Renal cortex interstitium (tissue), 15 donors: ENCODE measurements at places on chromosomes 6 and 20. TPM values are rescaled to one million over a fixed set of nuclear protein-coding genes. Genes with fewer than 3 reads are reported as not detected.

DNA sequence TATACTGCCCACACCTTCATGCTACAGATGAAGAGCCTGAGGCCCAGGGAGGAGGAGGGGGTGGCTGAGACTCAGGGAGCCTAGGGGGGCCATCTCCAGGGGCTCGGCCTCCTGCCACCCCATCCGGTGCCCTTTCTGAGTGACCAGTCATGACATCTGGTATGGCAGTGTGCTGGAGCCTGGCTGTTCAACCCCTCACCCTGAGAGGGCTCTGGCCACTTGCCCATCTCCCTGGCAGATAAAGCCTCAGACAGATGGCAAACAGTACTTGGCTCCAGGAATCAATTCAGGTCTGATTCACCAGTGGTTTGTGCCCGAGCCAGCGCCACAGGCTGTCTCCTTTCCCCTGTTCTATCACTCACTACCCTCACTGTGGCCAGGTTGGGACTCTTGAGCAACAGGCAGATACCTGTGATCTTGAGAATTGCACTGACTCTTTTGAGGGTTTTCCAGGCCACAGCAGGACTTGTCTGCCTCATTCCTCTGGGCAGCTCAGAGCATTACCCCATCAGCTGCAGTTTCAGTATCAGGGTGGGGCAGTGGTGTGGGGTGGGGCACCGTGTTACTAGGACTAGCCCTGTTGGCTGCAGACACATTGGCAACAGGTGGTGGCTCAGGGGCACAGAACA is 22.8 kb downstream of the SRSF3 start:
- DNase-seq, result no peak

- DNase-seq, result no peak
Observed at GRCh38 chr6:74626288-74626687, 579.6 kb downstream of the COL12A1 start.

GRCh38 chr6:112043032-112044007 is 10.6 kb upstream of the CCN6 start:
- DNase-seq, result peak; percentile 86

The LAMA5 gene
- polyA plus RNA-seq, result 167 TPM

GRCh38 chr6:72321788-72322187 is 300.1 kb upstream of the KCNQ5 start:
- DNase-seq, result no peak

DNA sequence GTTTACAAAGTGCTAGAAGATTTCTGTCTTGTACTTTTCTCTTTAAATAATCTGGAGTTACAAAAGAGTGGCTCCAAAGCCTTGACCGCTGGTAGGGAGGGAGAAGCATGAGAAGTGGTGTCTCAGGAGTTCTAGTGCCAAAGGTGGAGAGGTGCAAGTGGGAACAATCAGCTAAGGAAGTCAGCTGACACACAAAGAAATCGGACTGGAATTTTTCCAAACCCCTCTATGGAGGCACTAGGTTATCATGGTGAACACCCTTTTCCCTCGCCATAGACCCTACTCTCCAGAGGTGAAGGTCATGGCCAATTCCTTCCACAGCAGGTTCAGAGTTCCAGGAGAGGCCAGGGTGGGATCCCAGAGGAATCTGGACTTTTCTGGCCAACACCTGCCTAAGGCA is 14.8 kb downstream of the PLAGL2 start:
- DNase-seq, result no peak

The ZSCAN31 gene
- 9.9 TPM for polyA plus RNA-seq

The KATNA1 gene
- 30.3 TPM for polyA plus RNA-seq

- DNase-seq, result no peak
Observed at GRCh38 chr20:63382551-63383300, 21.6 kb upstream of the CHRNA4 start.

DNA sequence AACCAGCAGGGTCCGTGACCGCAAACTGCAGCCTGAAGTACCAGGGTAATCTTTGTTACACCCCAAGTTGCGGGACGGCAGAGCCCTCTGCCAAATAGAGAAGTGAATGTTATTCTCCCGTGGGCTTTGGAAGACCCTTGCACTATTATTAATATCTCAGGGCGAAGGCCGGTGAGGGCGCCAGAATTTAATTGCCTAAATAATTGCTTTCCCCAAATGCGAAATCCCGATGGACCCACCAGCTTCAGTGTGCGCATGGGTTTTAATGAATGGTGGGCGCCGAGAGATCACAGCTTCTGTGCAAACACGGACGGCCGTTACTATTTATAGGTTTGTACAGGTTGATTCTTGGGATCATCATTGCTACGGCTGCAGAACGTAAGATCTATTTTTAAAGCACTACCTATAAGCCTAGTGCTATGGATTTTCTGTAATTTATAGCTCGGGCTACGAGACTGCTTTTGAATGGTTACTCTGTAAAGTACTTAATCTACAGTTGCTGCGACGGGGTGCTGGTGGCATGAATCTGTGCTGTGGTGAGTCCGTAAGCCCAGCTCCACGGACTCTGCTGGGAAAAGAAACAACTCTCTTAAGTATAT is 15.2 kb upstream of the PHACTR3 start:
- no peak for DNase-seq

DNA sequence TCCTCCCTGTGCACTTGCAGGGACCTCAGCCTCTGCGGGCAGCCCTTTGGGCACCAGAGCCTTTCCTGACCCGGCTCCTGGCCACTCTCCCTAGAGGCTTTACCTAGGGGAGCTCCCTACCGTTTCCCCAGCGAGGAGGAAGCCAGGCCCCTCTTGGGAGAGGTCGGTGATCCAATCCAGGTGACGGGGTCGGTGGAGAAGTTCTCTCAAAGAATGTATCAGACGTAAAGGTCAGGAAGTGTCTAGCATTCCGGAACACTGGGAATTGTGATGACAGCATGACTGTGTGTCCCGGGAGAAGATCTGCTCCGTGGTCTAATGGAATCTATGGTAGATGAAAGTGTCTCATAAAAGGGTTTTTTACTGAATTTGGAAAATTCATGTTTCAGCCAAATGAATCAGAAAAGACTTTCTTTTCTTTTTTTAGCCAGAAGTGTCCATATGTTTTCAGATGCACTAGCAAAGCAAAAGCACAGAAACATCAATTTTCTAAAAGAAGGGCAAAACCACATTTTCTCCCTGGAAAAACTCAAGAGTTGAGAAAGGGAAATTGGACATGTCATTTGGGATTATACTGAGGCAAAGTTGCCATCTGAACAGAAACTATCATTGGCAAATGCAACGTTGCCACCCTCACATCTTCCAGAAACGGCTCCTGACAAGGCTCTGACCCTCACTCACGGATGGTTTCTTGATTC is 289.4 kb downstream of the THBS2 start:
- no peak for DNase-seq

- DNase-seq, result no peak
Observed at GRCh38 chr6:36929607-36930006, 24.9 kb upstream of the PI16 start.

The GPR63 gene
- polyA plus RNA-seq, result 3.4 TPM

The ULBP3 gene
- 9.6 TPM for polyA plus RNA-seq
